ENCODE measurements at places on chromosomes 7 and 10. TPM values are rescaled to one million over a fixed set of nuclear protein-coding genes. Genes with fewer than 3 reads are reported as not detected.
A peak's percentile ranks its signal among the peaks of the same experiment; 100 is the strongest.

GRCh38 chr7:103141753-103142404 is 7.0 kb downstream of the NAPEPLD start:
- DNase-seq: no peak

CDK5 gene
- 15.8 TPM for total RNA-seq

- peak; percentile 84 for DNase-seq
These were observed 54.9 kb upstream of the ELN start for GRCh38 chr7:73973091-73973490.

DNA sequence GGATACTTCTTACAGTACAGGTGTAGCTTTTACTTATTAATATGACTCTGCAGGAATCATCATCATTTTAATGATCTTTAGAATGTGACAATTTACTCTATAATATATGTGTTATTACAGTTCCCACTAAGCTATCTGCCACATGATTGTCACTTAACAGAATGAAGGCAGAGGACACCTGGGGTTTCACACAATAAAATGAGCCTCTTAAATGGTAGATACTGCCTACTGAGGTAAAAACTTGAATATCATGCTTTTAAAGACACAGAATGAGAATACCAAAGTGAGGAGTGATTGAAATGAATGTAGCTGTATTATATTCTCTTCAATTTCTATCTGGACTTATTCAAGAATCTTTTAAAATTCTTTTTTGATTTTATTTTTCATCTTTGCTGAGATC is 1255.3 kb upstream of the LRRN3 start:
- no peak for DNase-seq

DNA sequence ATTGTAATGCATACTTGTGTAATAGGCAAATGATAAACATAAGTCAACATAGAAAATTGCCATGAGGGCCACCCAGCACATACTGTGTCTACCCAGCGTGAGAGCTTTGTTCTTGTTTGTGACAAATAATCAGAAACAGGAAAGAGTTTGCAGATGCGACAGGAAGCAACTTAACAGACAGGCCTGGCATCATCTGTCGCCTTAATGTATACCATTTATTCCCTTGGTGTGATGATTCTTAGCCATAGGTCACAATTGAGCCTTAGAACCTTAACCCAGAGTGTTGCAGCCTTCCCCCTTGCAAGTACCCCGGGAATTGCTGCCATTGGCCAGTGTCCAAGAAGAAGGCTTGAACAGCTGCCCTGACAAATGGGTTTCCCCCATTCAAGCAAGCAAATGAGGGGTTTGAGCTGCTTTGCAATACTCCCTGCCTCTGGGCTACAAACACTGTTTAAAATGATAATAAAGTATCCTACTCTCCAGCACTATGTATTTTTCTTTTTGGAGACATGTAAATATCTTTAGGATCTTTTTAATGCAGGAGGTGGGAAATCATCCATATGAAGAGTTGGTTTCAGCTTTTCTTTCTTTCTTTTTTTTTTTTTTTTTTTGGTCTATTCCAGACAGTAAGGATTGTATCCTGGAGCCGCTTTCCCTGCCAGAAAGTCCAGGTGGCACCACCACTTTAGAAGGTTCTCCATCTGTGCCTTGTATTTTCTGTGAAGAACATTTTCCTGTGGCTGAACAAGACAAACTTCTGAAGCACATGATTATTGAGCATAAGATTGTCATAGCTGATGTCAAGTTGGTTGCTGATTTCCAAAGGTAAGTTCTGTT is 80.0 kb downstream of the ZNF277 start:
- no peak for DNase-seq

UNCX gene
- total RNA-seq: not detected

Measured in ascending aorta (tissue), 2 donors.